ENCODE measurements at places on chromosomes 2 and 18.

DNA sequence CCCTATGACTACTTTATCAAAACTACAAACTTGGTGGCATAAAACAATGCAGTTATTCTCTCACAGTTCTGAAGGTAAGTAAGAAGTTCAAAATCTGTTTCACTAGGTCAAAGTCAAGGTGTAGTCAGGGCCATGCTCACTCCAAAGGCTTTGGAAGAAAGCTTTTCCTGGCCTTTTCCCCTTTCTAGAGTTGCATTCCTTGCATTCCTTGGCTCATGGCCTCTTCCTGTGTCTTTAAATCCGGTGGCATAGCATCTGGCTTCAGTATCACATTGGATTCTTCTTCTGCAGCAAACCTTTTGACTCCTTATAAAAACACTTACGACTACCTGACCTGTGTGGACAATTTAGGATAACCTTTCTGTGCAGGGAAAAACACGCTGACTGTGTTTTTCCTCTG is 543.5 kb upstream of the HNMT start:
- no peak for DNase-seq

DNA sequence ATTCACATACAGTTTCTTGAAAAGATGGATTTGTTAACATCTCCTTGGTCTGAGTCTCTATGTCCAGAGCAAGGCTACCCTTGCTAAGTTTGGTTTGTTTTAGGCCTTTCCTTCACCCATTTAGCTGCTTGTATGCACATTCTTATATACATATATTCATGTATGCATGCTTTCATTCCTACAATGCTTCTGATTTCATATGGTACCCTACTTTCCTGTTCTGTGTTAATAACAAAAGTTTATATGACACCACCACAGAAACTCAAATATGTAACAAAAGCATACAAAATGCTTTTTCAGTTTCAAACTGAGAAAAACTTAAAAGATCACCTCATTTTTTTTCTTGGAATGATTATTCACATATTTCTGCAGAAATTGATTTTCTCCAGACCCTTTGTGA is 39.4 kb downstream of the OSGEPL1 start:
- no peak for DNase-seq

DNA sequence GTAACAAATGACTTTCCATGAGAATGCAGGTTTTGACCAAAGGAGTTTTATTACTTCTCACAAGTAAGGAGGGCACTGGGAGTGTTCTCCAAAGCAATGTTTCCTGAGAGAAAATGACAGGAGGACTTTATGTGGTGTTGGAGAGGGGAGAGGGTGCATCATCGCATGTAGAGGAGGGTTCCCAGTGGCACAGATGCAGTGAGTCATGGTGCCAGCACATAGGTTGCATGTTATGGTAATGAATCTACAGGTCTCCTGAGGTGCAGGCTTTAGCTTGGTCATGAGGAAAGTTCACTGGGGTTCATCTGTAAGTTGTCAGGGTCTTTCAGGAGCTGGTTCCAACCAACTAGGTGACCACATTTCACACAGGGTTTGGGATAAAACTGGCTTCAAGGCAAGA is 30.4 kb downstream of the NAT8 start:
- no peak for DNase-seq

- DNase-seq: no peak
Measured at GRCh38 chr2:44191739-44192138, 23.1 kb downstream of the PPM1B start.

DNA sequence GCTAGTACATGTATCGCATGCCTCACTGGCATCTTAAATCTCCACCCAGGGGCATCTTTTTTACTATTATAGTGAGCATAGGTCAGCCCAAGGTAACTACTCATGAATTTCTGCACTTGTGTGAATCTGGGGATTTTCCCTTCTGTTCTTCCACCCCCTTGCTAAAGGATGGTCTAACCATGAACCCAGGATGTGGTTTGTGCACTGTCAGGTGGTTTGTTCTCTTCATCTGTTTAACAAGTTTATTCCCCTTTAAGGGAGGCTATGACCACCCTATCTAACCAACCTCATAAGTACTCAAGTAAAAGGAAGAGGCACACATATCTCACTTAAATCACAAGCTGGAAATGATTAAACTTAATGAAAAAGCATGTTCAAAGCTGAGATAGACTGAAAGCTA is 243.0 kb downstream of the RPRM start:
- DNase-seq: no peak

DNA sequence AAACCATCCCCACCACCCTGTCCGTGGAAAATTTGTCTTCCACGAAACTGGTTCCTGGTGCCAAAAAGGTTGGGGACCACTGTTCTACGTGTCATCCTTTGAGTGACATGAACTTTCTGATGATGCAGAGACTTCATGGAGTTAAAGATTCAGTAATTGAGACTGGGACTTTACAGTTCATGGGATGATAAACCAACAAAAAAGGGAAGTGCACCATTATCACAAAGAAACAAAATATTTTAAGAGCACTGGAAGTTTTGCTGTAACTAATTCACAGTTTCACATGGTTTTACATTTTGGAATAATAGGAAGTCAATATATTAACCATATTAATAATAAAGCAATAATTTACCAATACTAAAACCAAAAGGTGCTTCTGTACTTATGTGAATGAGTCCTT is 126.8 kb downstream of the AQP4 start:
- DNase-seq: no peak

- DNase-seq: no peak
Measured at GRCh38 chr2:11022064-11022463, 110.3 kb downstream of the KCNF1 start.

DNA sequence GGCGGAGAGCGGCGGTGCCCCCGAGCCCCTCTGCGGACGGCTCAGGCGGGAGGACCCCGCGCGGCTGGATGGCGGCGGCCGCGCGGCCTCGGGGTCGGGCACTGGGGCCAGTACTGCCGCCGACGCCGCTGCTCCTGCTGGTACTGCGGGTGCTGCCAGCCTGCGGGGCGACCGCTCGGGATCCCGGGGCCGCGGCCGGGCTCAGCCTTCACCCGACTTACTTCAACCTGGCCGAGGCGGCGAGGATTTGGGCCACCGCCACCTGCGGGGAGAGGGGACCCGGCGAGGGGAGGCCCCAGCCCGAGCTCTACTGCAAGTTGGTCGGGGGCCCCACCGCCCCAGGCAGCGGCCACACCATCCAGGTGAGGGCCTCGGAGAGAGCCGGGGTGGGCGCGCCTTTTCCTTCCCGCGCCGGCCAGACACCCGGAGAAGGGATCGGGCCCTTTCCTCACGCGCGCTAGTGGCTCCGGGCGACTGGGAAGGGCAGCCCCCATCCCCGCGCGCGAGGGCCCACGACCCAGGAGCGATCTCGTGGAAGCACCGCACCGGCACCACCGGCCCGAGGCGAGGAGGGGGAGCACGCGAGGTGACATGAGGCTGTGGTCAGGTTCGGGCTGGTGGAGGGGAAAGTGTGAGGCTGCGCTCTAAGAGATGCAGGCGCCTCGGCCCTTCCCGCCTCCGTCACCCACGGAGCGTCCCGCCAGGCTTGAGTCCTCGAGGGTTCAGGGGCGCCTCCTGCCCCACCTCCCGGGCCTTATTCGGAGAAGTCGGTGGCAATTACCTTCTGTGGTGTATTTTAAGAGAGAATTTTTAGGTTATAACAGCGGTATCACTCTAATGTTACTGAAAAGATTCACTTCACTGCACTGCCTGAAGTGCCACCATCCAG is 607 bp downstream of the LAMA3 start:
- no peak for DNase-seq

DNA sequence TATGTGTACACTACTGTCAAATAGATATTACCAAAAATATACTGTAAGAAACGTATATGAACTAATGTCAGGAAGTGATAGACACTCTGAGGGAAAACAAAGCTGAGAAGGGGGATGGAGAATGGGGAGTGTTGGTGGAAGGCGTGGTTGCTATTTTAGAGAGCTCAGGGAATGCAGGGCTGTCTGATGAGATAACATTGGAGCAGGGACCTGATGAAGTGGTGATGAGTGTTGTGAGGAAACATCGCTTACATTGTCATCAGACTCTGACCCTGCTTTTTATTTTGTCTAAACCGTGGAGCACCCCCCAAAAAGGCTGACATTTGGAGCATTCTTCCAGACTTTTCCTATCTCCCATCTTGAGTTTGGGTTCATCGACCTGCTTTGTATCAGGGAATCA is 194.7 kb downstream of the LTBP1 start:
- no peak for DNase-seq

GRCh38 chr2:135786823-135787222 is 45.2 kb downstream of the UBXN4 start:
- DNase-seq: no peak

DNA sequence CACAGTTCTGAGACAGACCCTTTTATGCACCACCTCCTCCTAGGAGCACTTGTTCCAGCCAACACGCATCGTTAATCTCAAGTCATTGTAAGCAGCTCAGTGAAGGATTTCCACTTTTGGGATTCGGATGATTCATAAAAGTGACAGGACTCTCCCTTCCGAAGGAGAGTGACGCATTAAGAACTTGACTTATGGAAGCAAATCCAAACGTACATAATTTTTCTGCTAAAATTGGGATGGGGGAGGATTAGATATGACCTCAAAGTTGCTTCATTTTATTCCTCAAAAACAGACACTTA is 165.7 kb downstream of the TWIST2 start:
- no peak for DNase-seq

DNA sequence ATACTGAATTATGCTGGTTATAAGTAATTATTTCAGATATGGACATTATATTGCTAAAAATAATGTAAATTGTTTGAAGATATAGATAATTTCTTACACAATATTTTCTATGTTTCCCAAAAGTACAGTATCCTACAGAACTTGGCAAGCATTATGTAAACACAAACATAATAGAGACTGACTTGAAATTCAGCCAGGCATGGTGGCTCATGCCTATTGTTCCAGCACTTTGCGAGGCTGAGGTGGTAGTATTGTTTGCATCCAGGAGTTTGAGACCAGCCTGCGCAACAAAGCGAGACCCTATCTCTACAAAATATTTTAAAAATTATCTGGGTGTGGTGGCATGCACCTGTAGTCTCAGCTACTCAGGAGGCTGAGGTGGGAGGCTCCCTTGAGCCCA is 1300.5 kb upstream of the DDX18 start:
- DNase-seq: no peak

GRCh38 chr2:228678110-228678509 is 496.6 kb upstream of the SPHKAP start:
- no peak for DNase-seq

DNA sequence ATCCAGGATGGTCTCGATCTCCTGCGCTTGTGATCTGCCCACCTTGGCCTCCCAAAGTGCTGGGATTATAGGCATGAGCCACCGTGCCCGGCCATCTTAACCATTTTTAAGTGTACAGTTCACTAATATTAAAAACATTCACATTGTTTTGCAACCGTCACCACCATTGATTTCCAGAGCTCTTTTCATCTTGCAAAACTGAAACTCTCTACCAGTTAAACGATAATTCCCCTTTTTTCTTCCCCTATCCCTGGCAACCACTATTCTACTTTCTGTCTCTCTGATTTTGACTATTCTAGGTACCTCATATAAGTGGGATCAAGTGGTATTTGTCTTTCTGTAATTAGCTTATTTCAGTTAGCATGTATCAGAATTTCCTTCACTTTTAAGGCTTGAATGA is 16.8 kb upstream of the NEUROD1 start:
- DNase-seq: no peak

- no peak for DNase-seq
Measured at GRCh38 chr2:143901185-143901842, 618.6 kb downstream of the ZEB2 start.

- DNase-seq: no peak
Measured at GRCh38 chr2:105279126-105279525, 37.6 kb downstream of the GPR45 start.

Measured in activated effector memory CD4-positive, alpha-beta T cell treated with Interleukin-2 at 50 U/mL for 16 hours (primary cell).